Fibroblast of skin of right biceps (primary cell): ENCODE measurements at places on chromosomes 7 and 10.

- peak; percentile 45 for DNase-seq
Measured at GRCh38 chr7:14604606-14605005, 297.9 kb downstream of the DGKB start.

GRCh38 chr7:96686305-96686704 is 23.3 kb downstream of the SEM1 start:
- peak; percentile 59 for DNase-seq

DNA sequence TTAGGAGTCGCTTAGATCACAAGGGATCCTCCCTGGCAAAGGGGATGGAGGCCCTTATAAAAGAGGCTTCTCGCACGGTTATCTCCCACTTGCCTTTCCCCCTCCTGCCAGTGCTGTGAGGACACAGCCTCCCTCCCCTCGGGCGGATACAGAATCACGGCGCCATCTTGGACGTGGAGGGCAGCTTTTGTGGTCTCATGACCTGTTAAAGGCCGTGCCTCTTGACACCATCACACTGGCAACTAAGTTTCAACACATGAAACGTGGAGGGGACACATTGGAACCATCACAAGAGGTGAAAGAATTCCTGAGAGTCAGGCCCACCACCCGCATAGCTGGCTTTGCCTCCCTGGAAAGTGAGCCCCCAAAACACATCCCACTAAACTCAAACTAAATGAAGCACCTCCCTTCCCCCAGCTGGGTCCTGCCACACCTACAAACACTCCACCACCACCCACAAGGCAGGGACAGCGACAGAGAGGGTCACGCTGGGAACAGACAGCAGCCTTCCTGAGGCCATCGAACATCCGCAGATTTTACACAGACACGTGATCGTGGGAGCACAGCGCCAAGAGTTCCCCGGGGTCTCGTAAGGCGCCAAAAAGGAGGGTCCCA is 110.6 kb downstream of the TCERG1L start:
- no peak for DNase-seq

GRCh38 chr7:77395626-77396025 is 20.5 kb downstream of the GSAP start:
- DNase-seq = no peak

DNA sequence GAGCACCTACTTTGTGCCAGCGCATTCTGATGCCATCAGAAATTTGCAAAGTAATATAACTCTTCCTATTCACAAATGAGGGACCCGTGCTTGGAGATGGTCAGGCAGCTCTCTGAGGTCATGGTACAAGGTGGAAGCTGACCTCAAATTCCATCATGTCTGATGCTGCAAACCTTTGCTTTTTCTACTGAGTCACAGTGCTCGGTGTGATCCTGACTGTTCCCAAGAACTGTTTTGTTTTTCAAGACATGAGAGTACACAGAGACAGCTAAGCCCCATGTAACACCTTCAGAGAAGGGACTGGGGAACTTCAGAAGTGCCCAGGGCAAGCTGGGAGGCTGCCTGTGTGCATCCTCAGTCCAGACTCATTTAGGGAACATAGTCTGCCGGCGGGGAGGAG is 111.3 kb downstream of the FRMD4A start:
- no peak for DNase-seq

GRCh38 chr10:69570050-69570816 is 3.0 kb downstream of the NEUROG3 start:
- DNase-seq = no peak

DNA sequence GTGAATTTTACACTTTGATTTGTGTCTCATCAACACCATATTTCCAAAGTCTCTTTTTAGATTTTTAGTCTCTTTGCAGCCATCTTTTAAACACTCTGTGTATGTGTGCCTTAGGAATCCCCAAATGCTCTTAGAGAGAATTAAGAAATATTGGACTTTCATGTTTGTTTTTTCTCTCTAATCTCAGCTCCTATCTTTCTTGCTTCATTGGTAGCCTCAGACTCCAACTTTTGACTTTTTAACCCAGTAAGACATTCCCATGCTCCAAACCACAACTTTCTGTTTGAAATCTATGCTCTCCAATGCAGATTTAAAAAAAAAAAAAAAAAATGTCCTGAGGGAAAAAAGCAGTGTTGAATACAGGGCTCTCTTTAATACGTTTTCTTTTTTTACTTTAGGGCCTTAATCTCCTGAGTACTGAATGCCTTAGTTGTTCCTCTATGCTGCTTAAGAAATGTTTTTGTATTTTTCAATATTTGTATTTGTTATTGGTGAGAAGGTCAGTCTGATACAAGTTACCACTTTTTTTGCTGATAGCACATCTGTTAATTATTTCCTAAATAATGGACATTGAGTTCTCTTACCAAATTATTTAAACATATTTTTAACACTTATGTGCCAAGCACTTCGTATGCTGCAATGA is 489.9 kb downstream of the NXPH1 start:
- DNase-seq = no peak

- peak; percentile 78 for DNase-seq
Measured at GRCh38 chr7:44884621-44885393, 523 bp downstream of the PURB start.

GRCh38 chr10:78656417-78657162 is 412.2 kb upstream of the ZMIZ1 start:
- DNase-seq = no peak

GRCh38 chr10:46516660-46517416 is 39.6 kb downstream of the GPRIN2 start:
- DNase-seq = peak; percentile 88

DNA sequence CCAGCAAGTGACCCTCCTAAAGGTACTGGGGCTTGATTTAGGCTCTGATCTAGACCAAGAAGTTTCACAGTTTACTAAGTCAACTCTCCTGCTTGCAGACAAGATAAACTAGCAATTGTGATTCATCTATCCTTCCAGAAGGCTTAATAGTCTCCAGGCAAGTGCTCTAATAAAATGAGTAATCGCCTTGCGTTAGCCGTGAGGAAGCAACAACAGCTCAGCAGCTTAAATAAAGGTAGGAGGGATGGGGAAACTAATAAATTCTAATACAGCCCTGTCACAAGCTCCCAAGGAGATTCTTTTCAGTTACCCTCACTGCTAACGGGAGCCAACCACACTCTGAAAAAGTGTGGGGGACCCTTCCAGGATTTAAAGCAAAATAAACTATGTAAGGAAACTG is 48.4 kb downstream of the FRMD4A start:
- peak; percentile 16 for DNase-seq

DNA sequence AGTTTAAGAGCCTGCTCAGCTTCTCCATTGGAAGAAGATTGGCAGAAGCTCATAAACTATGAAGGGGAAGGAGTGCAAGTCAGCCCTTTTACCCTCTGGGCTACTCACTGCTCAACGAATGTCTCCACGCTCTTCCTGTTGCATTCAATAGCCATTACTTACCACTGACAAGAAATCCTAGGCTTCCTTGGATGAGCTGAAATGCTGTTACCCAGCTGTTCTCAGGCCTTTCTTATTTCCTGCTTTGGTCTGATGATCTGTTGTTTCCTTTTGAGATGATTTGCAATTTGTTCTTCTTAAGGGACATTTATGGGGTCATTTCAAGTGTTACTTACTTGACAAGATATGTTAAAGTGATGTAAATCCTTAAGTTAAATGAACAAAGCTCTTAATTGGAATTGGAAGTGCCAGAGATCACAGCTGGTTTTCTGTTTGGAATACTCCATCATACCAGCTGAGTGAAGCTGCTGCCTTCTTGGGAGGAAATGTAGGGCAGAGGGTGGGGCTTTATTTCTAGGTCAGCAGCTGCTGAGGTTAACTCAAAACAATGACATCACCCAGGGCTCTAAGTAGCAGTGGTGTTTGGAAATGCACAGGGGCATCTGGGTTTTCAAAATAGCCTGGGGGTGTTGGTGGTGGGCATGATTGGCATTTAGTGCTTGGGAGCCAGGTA is 170.0 kb downstream of the PRKCQ start:
- DNase-seq = no peak

DNA sequence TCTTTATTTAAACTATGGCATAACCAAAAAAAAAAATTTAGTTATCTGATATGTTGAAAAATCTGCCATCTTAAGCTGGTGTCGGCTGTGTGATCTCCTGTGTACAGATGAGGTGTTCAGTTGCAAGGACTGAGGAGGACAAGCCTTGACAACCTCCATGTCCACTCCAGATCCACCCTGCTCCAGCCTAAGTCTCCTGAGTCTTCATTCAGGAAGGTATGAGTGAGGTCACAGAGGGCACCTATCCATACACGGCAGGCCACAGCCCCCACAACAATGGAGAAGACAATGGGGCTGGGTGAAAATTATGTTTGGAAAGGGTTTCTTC is 16.1 kb downstream of the TARP start:
- DNase-seq = no peak

DNA sequence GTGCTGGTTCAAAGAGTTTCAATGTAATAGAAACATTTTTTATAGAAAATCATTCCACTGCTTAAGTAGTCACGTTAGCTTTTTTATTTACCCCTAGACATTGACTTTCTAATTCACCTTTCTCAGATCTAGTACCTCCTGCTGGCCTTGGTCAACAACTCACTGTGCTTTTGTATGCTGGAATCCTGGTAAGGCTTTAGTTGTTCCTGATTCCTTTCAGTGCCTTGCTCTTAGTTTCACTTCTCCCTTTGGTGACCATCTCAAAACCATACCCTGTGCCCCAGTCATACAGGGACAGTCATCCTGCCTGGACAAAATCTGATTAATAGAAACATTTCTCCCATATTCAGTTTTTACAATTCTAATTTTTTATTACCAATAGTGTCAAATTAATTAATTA is 130.2 kb downstream of the GPR37 start:
- no peak for DNase-seq

- no peak for DNase-seq
Measured at GRCh38 chr10:21171197-21171935, 274.3 kb upstream of the NEBL start.

GRCh38 chr7:25272265-25272664 is 44.0 kb upstream of the NPVF start:
- no peak for DNase-seq

DNA sequence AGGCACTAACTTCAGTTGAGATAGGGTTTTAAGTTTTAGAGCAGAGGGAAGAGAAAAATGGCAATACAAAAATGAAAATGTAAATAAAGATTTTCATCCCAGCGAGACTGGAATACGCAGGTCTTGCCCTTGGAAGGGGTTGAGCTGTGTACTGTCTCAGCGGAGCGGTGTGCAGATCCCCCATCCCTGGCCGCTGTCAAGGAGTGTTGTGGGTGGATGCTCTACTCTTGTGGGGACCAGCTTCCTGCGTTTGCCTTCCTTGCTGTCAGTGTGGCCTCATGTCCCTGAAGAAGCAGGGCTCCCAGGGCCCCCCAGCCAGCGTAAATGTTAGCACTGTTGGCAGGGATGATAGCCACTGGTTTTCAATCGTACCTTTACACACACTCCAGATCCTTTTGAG is 249.7 kb upstream of the PITRM1 start:
- no peak for DNase-seq

DNA sequence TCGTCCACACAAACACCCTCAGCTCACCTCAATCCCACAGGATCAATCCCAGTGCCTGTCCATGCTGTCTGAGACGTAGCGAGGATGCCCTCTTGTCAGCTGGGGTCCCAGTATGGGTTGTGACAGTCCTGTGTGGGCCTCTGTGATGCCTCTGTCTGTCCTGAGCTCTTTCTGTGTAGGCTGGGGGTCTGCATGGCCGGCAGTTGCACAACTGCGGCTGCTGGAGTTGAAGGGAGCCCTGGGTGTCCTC is 12.4 kb downstream of the ANTXRL start:
- no peak for DNase-seq

GRCh38 chr10:129386415-129387257 is 80.4 kb upstream of the MGMT start:
- no peak for DNase-seq

DNA sequence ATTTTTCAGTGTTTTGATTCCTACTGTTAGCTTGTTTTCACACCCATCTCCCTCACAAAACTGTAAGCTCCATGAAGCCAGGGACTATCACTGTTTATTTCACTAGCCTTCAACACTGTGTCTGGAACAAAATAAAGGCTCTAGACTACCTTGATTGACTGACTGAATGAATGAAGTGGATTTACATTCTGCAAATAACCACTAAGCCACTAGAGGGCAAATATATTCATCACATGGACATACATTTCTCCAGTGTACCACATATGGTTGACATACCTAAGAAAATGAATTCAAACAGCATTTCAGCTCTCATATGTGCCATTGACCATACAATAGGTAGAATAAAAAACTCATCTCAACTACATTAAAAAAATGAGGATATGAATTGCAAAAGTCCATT is 185.9 kb downstream of the RAB11FIP2 start:
- peak; percentile 28 for DNase-seq

DNA sequence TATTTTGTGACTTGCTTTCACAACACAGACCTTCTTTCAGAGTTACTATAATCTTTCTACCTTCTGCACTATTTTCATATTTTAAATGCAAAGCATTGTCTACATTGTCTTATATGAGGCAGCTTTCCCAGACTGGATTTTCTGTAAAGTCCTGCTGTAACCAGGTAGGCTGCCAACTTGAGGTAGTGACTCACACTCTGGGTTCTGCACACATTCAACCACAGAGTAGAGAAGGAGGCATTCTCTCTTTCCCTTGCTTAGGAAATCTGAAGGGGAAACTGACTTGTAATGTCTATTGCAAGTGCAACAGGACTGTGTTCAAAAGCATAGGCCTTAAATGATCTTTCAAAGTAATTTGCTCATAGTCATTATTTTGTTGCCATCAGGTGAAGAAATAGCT is 461.4 kb downstream of the GRM8 start:
- DNase-seq = no peak

DNA sequence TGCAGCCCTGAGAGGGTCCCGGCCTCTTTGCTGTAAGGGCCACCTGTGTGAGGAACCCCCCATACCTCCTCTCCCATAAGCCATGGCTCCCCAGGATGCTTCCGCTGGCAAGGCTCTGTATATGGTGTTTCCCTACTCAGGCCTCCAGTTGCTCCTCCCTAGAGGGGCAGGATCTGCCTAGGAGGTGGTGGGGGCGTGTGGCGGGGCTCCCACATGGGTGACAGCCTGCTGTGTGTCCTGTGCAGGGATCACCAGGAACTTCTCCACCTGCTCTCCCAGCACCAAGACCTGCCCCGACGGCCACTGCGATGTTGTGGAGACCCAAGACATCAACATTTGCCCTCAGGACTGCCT is 25.7 kb upstream of the CSGALNACT2 start:
- DNase-seq = no peak

DNA sequence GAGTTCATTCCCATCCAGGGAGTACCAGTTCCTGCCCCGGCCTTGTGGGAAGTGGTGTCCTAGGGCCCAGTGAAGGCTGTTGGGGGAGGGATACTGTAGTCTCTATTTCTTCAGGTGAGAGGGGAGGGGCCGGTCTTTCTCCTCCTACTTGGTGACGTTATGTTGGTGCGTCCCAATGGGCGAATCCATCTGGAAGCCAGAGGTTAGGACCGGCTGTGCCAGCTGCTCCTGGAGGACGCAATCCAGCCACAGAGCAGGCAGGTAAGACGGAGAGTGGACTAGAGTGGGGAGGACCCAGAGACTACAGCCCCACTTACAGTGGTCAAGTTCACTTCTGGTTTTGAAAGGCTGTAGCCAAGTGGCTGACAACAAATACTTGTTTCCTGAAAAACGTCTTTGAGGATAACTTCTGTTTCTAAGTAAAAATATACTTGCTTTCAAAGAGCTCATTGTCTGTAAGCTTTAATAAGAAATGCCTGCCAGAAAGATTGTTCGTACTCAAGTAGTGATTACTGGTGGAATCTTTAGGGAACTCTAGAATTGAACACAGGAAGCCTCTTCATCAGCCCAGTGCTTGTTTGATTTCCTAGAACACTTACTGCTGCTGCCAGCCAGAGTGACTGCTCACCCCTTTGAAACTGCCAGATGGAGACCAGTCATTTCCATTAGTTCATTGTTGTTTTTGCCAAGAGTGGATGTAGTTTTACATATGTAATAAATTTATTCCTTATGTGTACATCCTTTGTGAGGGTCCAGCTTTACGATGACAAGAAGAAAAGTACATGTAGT is 25.4 kb downstream of the RBM33 start:
- DNase-seq = peak; percentile 61
